ENCODE measurements at places on chromosomes 5 and 9.

DNA sequence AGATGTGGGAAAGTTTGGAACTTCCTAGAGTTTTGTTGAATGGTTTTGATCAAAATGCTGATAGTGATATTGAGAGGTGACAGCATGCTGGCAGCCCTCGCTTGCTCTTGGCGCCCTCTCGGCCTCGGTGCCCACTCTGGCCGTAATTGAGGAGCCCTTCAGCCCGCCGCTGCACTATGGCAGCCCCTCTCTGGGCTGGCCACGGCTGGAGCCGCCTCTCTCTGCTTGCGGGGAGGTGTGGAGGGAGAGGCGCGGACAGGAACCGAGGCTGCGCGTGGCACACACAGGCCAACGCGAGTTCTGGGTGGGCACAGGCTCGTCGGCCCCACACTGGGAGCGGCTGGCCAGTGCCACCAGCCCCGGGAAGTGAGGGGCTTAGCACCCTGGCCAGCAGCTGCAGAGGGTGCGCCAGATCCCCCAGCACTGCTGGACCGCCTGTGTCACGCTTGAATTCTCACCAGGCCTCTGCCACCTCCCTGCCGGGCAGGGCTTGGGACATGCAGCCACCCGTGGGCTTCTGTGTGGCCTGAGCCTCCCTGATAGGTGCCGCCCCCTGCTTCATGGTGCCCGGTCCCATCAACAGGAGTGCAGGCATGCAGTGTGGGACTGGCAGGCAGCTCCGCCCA lies 488.5 kb downstream of the CYLC2 start:
- DNase-seq, result no peak

- DNase-seq, result no peak
Measured at GRCh38 chr9:35272989-35273388, 111.2 kb downstream of the UNC13B start.

DNA sequence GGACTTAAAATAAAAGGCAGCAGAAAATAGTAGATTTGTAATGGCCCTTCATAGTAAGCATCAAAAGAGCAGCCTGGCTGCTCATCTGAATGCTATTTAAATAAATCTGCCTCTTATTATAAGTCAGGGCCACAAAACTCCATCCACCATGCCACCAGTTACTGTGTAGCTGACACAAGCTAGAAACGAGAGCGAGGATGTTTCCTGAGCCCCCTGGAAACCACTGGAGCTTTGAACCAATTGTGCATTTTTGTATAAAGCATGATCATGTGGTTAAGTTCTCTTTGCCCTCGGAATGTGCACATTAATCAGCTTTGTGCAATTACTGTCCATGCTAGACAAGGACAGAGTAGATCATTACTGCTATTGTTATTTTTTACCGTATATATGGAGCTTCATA lies 17.4 kb downstream of the SLC24A2 start:
- DNase-seq, result no peak

GRCh38 chr9:71353720-71354119 lies 232.3 kb upstream of the TRPM3 start:
- DNase-seq, result no peak

- no peak for DNase-seq
Measured at GRCh38 chr5:59123595-59124561, 541.0 kb downstream of the RAB3C start.

Measured in HuH-7 (cell line).